ENCODE measurements at places on chromosomes 6 and 20.

GRCh38 chr20:63330084-63330760 lies 30.9 kb downstream of the CHRNA4 start:
- DNase-seq = no peak

DNA sequence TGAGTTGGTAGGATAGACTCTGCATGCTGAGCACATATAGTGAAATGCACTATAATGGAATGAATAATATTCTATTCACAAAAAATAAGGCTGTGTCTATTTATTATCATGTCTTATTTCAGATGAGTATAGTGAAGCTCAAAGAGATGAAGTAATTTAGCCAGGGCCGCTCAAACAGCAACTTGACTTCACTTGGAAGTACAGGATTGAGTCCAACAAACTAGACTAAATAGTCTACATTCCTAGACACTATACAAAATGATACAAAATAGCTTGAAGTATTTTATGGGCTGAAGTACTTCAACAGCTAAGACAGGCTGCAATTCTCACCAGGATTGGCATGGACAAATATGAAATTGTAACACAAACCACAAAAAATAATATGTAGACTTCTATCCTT lies 144.5 kb upstream of the DST start:
- DNase-seq = no peak

- no peak for DNase-seq
Observed at GRCh38 chr6:49736017-49736508, 8.1 kb downstream of the CRISP3 start.

DNA sequence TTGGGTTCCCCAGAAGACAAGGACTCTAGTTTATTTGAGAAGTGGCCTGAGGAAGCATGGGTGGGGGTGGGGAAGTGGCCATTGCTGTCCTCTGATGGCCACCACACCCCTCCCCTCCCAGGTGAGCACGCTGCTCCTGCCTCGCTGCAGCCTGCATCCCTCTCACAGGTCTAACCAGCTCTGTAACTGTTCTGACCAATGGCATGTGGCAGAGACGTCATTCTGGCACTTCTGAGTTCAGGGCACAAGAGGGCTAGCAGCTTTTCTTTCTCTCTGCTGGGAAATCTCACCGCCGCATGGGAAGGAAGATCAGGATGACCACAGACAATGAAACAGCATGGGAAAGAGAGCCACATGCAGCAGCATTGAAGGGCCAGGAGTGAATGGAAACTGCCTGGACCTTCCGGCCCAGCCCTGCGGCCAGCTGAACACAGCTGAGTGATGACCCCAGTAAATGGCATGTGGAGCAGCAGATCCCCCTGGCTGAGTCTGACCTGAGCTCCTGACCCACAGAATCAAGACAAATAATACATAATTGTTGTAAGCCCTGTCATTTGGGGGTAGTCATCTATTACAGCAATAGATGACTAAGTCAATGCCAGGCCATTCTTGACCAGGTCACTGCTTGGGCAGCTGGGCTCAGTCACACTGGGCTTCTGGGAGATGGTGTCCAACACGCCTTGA lies 179.8 kb downstream of the LINC00237 start:
- no peak for DNase-seq

DNA sequence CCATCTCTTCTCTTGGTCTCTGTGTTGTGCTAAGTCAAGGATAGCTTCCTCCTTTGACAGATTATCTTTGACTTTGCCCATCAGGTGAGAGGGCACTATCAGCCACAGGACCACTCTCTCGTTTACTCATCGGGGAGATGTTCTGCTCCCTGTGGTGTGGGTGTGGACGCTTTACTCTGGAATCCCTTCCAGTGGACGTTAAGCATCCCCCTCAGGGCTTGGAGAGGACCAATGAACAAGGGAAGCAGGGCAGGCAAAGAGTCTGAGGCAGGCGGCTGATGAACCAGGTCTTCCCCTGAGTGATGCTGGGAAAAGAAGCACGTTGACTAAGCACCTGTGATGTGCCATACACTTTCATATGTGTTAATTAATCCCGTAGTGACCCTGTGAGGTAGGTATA lies 21.0 kb upstream of the RNF24 start:
- DNase-seq = no peak

GRCh38 chr20:44398335-44398734 lies 42.8 kb downstream of the HNF4A start:
- DNase-seq = no peak

DNA sequence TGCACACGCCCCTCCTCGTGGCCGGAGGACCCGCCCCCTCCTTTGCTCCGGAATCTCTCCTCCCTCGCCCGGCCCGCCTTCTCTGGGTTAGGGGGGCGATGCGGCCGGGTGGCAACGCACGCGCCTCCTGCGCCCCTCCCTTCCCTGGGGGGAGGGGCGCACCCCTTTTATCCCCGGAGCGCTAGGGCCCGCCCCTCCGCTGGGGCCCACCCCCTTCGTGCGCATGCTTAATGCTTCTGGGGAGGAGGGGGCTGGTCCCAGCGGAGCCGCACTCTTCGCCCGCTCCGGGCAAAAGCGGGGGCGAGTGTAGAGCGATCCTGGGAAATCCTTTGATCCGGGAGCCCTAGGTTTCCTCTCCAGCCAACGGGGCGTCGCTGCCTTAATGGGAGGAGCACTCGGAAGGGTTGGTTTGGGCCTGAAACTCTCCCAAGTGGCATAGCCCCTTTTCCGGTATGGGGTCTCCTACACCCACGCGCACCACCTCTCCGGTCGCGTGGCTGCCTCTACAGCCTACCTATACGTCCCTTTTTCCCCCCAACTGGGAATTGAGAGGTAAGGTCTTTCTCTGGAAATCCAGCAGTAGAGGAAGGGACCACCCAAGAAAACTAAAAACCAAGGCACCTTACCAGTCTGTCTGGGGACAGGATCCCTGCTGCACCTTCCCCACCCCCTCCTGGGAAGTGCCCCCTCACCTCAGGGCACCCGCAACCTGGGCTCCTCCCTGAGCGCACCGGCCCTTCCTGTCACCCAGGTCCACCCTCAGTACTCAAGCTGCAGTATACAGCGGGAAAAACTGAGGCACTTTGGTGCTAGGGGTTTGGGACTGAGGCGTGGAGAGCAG lies 2.1 kb downstream of the SOX12 start:
- peak; percentile 61 for DNase-seq

DNA sequence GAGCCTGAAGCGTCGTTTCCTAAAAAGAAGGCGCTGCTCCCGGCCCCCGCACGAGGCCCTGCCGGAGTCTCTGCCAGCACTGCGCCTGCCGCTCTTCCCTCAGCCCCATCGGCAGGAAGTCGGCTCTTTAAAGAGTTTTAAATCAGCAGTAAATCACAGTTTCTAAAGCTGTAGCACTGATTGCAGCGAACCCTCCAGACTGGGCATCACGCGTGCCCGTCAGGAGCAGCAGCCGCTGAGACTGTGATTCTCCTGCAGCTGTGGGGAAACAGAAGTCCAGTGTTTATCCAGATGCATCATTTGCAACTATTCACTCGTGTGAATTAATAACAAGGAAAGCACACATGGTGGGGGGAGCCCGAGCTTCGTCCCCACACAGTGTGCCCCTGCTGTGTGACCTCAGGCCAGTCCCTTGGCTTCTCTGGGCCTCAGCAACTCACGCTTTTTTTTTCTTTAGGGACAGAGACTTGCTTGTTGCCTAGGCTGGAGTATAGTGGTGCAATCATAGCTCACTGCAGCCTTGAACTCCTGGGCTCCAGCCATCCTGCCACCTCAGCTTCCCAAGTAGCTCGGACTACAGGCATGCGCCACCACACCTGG lies 28.3 kb downstream of the DLL1 start:
- no peak for DNase-seq

All from NCI-H2107 (cell line).